B cell (primary cell): ENCODE measurements at places on chromosomes 6 and 20. TPM values are rescaled to one million over a fixed set of nuclear protein-coding genes. Genes with fewer than 3 reads are reported as not detected.

GRCh38 chr6:83443516-83443915 lies 12.7 kb upstream of the ME1 start:
- no peak overlapping the region for H3K27ac ChIP-seq
- no peaks in the 10 kb centered on the region for H3K4me1 ChIP-seq
- H3K27me3 ChIP-seq, result no peaks in the 10 kb centered on the region

DNA sequence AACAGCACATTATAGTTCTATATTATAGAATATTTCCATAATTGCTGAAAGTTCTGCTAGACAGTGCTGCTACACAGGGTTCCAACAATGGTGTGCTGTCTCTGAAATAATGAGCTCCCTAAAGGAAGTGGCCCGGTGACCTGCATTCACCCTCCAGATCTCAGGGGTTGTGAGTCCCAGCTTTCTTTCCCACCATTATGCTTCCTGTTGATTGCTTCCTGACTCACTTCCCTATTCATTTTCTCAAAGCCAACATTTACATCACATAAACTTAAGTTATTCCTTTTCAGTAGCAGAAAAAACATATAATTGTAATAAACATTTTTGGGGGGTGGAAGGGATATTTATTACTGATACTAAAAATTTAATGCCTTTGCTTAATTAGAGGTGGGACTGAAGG lies 12.9 kb upstream of the CCN6 start:
- H3K4me3 ChIP-seq, result no peak overlapping the region
- no peaks in the 10 kb centered on the region for H3K4me1 ChIP-seq
- no peaks in the 10 kb centered on the region for H3K27me3 ChIP-seq
- H3K36me3 ChIP-seq, result no peaks in the 10 kb centered on the region
- no peak for DNase-seq
- H3K27ac ChIP-seq, result no peak overlapping the region

DNA sequence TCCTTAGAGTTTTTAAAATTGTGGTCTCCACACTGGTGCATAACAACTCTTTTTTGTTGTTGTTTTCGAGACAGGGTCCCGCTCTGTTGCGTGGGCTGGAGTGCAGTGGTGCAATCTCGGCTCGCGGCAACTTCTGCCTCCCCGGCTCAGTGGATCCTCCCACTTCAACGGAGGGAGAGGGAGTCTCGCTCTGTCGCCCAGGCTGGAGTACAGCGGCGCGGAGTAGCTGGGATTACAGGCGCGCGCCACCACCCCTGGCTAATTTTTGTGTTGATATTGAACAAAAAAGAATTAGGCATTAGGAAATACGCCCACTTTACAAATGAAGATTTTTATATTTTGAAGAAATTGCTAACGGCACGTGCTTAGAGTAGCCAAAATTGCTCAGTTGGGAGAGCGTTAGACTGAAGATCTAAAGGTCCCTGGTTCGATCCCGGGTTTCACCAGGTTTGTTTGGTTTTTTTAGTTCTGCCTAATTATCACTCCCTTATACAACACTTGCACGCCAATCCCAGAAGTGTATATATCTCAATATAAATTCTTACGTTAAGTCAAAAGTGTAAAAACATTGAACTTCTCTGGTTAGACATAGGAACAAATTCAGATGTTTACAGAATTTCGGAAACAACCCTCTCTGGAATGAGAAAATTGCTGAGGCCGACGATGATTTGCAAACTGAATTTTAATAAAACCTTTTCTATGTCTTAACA lies 159.6 kb downstream of the TRIM27 start:
- no peaks in the 10 kb centered on the region for H3K4me1 ChIP-seq
- H3K4me3 ChIP-seq, result no peak overlapping the region
- H3K36me3 ChIP-seq, result no peaks in the 10 kb centered on the region
- no peak overlapping the region for H3K27ac ChIP-seq

DNA sequence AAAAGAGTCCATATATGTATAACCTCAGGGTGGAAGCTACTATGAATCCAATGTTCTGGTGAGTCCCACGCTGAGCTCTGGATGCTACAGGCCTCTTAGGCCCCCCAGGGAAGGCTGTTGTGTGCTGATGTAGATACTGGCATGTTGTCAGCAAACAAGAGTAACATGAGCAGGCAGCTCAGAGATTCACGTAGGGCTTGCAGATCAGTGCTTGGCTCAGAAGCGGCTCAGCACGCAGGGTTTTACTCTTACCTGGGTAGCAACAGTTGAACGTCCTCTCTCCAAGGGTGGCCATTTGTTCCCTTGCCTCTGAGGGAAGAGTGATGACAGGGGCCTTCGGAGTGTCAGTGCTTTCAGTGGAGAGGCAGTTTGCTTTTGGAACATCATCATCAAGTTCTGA lies 93.4 kb downstream of the ZFP64 start:
- H3K27ac ChIP-seq, result no peak overlapping the region
- peaks cover 5% of the 10 kb centered on the region for H3K36me3 ChIP-seq

DNA sequence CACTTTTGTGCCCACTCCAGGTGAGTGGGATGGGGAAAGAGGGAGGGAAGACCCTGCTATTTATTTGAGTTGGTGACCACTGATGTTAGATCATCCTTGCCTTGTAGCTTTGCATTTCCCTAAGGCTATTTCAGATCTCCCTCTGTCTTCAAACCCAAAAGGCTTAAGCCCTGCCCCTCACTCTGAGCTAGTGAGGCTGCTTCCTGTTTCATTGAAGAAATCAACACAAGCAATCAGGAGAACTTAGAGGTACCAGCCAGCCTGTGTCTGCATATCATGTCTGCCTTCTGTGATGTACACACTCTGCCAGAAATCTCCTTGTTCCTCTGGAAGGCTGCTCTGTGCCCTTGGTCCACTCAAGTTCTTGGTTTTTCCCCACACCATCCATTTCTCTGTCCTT lies 135.3 kb downstream of the ARID1B start:
- no peak overlapping the region for H3K4me3 ChIP-seq
- peak; percentile 48 for DNase-seq
- H3K4me1 ChIP-seq, result peaks cover 30% of the 10 kb centered on the region
- H3K27ac ChIP-seq, result peak overlapping the region; percentile 8
- peaks cover 4% of the 10 kb centered on the region for H3K36me3 ChIP-seq

GRCh38 chr6:117525607-117526006 lies 43.1 kb downstream of the DCBLD1 start:
- no peak for DNase-seq
- no peaks in the 10 kb centered on the region for H3K36me3 ChIP-seq
- no peak overlapping the region for H3K27ac ChIP-seq
- H3K4me1 ChIP-seq, result no peaks in the 10 kb centered on the region

DNA sequence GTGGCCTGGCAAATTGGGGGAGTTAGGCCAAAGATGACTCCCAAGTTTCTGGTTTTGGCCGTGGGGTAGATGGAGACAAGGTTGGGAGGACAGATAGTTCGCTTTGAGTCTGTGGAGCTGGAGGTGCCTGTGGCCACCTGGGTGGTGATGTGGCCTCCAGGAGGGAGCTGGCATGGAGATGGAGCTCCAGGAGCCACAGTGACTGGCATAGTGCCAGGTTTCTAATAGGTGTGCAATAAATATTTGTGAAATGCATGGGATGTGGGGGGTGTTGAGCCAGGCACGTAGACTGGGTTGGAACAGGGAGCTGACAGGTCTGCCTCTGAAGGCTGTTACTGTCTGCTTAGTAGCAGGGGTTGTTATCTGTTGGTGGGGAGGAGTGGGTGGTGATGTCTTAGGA lies 102.7 kb downstream of the PAX1 start:
- H3K27me3 ChIP-seq, result no peaks in the 10 kb centered on the region
- H3K27ac ChIP-seq, result no peak overlapping the region
- H3K4me3 ChIP-seq, result no peak overlapping the region
- H3K4me1 ChIP-seq, result no peaks in the 10 kb centered on the region
- H3K36me3 ChIP-seq, result no peaks in the 10 kb centered on the region

DNA sequence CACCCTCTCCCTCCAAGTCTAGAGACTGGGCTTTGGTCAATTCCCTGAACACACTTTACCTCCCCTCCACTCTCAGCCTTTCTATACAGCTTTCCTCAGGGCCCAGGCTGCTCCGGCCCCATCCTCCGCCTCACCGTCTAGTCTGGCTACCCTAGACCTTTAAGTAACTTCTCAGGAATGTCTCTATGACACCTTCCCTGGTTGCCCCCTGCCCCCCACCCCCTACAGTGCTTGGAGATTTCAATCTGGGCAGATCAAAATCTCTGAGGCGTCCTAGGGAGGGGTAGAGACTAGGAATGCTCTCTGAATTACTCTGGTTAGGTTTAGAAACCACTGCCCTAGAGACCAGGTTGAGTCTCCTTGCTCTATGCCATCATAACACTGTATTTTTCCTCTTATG lies 6.1 kb downstream of the UBE2J1 start:
- H3K4me1 ChIP-seq, result peaks cover 71% of the 10 kb centered on the region
- H3K27ac ChIP-seq, result no peak overlapping the region
- no peaks in the 10 kb centered on the region for H3K27me3 ChIP-seq

GRCh38 chr6:55974688-55975087 lies 99.3 kb upstream of the BMP5 start:
- no peak for DNase-seq
- no peak overlapping the region for H3K27ac ChIP-seq
- no peak overlapping the region for H3K4me3 ChIP-seq
- no peaks in the 10 kb centered on the region for H3K36me3 ChIP-seq

DNA sequence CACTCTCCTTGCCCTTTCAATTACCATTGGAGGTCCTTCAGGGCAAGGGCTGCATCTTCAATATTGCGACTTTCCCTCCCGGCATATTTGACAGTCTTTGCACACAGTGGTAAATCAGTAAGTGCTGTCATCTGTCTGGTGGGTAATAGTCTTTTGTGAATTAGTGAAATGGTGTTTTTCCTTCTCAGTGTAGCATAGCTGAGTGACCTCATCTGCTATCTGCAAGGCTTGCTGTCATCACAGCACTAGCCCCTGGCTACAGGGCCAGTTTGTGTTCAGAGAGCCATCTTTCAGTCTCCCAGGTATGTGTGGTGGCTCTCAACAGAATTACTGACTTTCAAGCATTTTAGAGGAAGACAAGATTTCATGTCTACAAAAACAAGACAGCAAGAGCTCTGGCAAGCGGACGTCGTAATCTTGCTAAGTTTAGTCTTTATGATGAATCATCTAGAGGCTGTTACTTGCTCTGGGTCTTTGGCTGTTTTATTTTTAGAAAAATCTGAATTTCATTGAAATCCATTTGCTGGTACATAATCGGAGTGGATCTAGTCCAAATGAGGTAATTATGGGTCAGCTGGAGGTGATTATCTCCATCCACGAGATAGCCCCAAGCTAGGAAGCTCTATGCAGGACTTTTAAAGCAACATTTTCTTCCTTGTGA lies 528.9 kb downstream of the EPM2A start:
- no peak overlapping the region for H3K27ac ChIP-seq
- no peak for DNase-seq
- no peaks in the 10 kb centered on the region for H3K4me1 ChIP-seq
- no peaks in the 10 kb centered on the region for H3K36me3 ChIP-seq
- no peaks in the 10 kb centered on the region for H3K27me3 ChIP-seq
- no peak overlapping the region for H3K4me3 ChIP-seq

GRCh38 chr20:63126876-63127699 lies 88.8 kb downstream of the YTHDF1 start:
- H3K27me3 ChIP-seq, result peaks cover 13% of the 10 kb centered on the region
- H3K36me3 ChIP-seq, result no peaks in the 10 kb centered on the region
- DNase-seq, result no peak
- no peaks in the 10 kb centered on the region for H3K4me1 ChIP-seq

GRCh38 chr6:148972481-148972880 lies 225.7 kb downstream of the UST start:
- H3K36me3 ChIP-seq, result no peaks in the 10 kb centered on the region
- H3K27ac ChIP-seq, result no peak overlapping the region
- no peaks in the 10 kb centered on the region for H3K27me3 ChIP-seq
- DNase-seq, result peak; percentile 83

PHACTR1 gene
- polyA plus RNA-seq, result 30.2 and 180 TPM in 2 replicates

MDC1 gene
- polyA plus RNA-seq, result 24.9 and 26.4 TPM in 2 replicates

MUC21 gene
- polyA plus RNA-seq, result not detected in 2 replicates
